ENCODE measurements at places on chromosomes 7 and 10.

- DNase-seq: no peak
Observed at GRCh38 chr10:89942217-89942616, 240.8 kb downstream of the KIF20B start.

DNA sequence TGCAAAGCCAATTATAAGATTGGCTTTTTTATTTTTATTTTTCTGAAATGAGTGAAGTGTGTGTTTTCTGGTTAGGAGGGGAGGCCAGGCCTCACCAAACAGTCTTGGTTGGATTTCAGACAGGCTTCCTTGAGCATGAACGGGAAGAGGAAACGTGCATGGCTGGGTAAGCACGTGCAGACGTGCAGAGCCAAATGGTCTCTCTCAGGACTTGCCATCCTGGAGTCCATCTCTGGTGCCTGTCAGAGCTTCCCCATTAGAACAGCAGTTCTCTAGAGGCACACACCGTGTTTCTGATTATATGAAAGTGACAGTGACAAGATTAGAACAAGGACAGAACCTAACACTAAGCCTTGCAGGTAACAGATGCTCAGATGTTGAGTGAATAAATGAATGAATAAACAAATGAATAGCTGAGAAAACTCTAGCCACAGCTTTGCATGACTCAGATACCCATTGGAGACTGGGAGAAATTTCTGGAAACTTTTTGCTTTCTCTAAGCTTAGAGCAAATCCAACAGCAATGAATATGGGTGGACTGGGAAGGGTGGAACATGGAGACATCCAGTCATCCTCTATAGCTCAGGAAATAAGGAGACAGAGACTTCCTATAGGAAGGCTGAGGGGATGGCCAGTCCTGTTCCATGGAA, 11.8 kb upstream of the CALD1 start:
- no peak for DNase-seq

DNA sequence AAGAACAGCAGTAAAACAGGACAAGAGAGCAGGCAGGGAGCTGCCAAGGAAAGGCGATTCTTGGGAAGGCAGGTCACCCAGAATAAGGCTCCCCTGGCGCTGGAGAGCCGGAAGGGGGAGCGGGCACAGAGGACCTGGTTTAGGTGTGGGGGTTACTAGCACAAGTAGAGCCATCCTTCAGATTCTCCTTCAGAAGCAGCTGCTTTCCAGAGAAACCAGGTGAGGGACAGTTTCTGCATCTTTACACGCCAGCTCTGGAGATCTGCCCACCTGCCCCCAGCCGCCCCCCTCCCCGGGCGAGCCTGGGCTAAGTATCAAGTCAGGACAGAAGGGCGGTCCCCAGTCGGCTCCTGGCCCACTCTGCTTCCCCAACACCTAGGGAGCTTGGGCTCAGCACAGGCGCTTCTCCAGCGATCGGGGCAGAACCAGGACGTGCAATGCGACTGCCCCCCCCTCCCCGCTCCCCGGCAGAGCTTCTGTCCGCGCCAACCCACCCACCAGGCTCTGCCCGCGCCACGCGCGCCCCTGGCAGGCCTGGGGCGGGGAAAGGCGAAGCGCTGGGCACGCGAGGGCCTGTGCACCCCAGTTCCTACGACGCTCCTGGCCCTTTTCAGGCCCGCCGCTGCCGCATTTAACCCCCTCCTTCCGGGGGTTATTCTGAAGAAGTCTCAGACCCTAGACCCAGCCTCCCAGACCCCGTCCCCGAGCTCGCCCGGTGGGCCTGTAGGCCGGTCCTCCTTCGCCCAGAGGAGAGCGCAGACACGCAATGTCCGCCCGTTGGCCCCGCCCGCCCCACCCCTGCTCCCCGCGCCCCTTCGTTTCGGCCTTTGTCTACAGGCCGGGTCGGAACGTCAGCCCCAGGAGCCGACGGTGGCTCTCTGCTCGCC, 4.4 kb upstream of the EN2 start:
- DNase-seq: no peak

GRCh38 chr7:117041007-117041406, 87.7 kb downstream of the ST7 start:
- no peak for DNase-seq

- DNase-seq: no peak
Observed at GRCh38 chr10:103618575-103619423, 125.3 kb downstream of the NEURL1 start.

GRCh38 chr7:42456756-42457276, 219.8 kb upstream of the GLI3 start:
- no peak for DNase-seq

DNA sequence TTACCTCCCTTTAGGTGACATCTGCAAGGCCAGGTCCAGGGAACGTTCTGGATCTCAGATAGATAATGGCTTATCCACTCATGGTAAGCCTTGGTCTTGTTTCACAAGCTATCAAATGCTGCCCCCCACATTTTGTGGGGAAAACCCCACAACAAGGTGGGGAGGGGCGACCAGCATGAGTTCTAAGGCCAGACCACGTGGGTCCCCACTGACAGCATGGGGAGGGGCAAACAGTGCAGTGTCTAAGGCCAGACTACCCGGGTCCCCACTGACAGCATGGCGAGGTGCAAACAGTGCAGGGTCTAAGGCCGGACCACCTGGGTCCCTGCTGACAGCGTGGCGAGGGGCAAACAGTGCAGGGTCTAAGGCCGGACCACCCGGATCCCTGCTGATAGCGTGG, 102.8 kb downstream of the DIP2C start:
- DNase-seq: no peak

DNA sequence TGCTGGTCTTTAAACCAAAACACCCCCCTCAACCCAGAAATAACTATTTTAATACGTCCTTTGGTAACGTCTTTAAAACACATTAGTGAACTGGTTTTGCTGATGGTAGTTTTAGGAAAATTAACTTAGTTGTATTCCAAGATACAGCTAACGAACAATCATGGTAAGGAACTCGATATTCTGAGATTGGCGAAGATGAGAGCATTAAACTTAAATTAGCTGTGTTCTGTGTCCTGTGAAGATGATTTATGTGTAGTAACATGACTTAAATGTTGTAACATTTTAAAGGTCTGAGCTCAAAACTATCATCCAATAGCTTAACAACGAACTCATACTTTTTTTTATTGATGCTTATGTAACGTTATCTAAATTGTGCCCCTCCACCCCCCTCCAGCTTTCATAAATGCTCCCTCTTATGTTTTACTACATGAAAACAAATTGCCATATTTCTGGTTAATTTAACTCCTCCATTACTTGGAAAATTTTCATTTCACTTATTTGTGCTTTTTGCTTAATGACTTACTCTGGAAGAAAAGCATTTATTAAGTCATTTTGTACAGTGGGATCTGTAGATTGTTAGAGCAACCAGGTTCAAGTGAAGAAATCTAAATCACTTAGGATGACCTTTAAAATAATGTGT, 1.7 kb downstream of the SDK1 start:
- DNase-seq: no peak

DNA sequence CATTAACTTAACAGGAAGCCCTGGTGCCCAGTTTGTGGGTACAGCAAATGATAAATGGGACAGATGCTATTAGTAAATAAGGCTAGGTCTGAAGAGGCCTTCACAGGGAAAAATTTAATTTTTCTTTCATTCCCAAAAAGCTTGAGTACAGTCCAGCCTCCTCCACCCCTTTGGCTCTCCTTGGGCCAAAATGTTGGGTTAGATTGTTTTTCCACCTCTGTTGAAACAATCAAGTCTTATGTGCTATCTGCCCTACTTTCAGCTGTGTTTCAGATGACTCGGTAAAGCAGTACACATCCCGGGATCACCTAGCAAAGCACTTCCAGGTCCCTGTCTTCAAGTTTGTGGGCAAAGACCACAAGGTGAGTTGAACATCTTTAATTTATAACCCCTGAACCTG, 24.3 kb downstream of the PLA2G12B start:
- DNase-seq: no peak

- DNase-seq: no peak
Observed at GRCh38 chr10:106214243-106214642, 950.3 kb downstream of the SORCS1 start.

All from GM12891 (cell line).